Glomerular endothelial cell (primary cell): ENCODE measurements at places on chromosomes 1 and 21. TPM values are rescaled to one million over a fixed set of nuclear protein-coding genes. Genes with fewer than 3 reads are reported as not detected.

GRCh38 chr1:52633291-52633754, 355 bp downstream of the SHISAL2A start:
- no peak for DNase-seq

GRCh38 chr1:156146020-156146768, 7.2 kb upstream of the SEMA4A start:
- DNase-seq = no peak

- no peak for DNase-seq
These were observed 49.8 kb upstream of the GADD45A start for GRCh38 chr1:67635055-67635809.

Gene NTPCR
- 15.2 and 32.7 TPM in 2 replicates for total RNA-seq

Gene CEP104
- total RNA-seq = 30.5 and 44.9 TPM in 2 replicates
